Caudate nucleus (tissue), 63 donors: ENCODE measurements at places on chromosomes 3 and 15.

- DNase-seq, result no peak
Measured at GRCh38 chr3:61030469-61031035, 220.7 kb downstream of the FHIT start.

GRCh38 chr15:34651997-34652725 is 68.7 kb upstream of the GOLGA8B start:
- DNase-seq, result no peak

- no peak for DNase-seq
Measured at GRCh38 chr3:37511463-37511920, 337.1 kb upstream of the LRRFIP2 start.

DNA sequence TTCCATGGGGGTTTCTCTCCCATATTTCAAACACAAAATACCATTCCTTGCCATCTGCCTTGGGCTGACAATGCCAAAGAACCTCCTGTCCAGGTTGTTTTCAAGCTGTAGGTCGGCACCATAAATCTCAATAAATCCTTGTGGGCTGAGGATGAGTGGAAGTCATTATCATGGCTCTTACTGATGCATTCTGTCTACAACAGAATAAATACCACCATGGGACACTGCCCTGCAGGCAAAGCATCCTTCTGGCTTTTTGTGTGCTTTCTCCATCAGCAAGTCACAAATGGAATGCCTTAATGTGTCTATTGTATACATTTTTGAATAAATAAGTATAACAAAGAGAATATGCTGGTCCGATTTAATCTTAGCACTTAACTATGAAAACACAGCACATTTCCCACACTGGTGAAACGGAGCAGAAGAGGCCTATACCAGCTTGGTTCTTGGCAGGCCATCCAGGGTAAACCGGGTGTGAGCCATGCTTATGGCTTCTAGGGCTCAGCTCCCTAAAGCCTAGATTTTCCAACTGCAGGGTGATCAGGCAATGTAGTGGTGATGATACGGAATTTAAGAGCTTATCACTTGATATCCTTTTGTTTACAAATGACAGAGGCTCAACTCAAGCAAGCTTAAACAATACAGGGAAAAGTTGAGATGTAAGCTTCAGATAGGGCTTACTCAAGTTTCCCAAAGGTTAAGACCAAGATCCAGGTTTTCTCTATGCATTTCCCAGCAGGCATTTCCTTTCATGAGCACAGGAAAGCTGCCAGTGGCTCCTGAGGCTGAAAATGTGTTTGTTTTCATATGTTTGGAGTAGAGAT is 133.2 kb upstream of the LRTM1 start:
- no peak for DNase-seq

DNA sequence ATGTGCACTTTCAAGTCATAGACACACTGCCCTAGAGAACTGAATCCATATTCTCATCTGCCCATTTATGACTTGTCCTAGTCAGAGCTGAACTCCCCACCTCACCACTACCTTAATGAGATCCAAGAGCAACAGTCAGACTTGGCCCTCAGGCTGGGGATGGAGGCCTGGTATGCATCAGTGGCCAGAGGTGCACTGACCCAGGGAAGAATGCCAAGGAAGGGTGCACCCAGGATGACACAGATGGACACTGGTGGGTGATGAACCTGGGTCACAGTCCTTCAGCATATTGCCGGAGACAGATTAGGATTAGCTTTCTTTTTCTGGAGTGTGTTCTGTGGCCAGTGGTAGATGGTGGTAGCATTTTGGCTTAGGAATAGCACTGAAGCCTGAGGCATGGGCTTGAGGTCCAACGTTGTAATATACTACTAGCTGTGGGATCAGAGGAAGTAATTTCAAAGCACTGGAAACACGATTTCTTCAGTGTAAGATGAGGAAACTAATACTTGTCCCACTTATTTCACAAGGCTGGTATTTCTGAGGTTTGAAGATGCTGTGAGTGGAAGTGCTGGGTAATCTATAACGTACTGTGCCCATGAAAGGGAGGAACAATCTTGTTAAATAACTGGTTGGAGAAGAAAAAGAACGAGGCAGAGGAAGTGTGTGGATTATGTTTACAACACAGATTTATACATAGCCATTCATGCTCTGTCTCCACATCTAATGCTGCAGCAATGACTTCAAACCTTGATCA is 265.0 kb downstream of the THRB start:
- DNase-seq, result no peak

GRCh38 chr3:171354706-171355582 is 105.3 kb downstream of the TNIK start:
- no peak for DNase-seq

DNA sequence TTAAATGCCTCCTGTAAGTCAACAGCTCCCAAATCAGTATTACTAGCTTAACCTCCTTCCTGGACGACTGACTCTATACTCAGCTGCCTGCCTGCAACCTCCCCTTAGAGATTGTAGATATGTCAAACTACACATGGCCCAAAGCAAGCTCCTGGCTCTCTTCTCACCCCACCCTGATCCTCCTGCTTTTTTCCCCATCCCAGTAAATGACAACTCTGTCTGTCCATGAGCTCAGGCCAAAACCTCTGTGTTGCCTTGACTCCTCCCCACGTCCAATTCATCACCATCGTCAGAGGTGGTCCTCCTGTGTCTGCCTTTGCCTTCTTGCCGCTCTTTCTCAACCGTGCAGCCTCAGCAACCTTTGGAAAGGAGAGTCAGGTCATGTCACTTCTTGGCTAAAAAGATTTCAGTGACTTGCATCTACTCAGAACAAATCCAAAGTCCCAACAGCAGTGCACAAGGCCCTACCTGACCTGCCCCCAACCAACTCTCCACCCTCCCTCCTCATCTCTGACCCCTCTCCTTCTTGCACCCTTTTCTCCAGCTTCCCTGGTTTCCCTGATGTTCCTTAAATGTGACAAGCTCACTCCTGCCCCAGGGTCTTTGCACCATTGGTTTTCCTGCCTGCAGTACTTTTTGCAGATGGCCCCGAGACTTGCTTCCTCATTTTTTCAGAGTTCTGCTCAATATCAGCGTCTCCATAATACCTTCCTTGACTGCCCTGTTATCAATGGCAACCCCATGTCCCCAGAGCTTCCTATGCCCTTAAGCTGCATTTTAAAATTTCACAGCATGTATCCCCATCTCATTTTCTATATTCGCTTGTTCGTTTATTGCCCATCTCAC is 52.8 kb downstream of the LSM3 start:
- no peak for DNase-seq

DNA sequence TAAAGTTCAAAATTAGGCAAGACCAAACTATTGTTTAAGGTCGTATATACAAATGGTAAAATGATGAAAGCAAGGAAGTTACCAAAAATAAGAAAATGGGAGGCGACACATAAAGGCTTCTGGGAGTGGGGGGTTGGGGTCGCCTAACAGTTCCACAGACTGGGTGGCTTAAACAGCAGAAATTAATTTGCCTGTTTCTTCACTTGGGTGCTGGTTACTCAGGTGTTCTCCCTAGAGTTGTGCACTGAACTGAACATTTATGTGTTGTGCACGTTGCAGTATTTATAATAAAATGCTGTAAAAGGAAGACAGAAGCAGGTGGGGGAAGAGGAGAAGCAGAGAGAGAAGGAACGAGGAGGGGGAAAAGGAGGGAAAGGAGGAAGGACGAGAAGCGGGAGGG is 10.5 kb upstream of the RNU6-1 start:
- DNase-seq, result no peak

- DNase-seq, result no peak
Measured at GRCh38 chr15:78000091-78000926, 77.2 kb downstream of the TBC1D2B start.

DNA sequence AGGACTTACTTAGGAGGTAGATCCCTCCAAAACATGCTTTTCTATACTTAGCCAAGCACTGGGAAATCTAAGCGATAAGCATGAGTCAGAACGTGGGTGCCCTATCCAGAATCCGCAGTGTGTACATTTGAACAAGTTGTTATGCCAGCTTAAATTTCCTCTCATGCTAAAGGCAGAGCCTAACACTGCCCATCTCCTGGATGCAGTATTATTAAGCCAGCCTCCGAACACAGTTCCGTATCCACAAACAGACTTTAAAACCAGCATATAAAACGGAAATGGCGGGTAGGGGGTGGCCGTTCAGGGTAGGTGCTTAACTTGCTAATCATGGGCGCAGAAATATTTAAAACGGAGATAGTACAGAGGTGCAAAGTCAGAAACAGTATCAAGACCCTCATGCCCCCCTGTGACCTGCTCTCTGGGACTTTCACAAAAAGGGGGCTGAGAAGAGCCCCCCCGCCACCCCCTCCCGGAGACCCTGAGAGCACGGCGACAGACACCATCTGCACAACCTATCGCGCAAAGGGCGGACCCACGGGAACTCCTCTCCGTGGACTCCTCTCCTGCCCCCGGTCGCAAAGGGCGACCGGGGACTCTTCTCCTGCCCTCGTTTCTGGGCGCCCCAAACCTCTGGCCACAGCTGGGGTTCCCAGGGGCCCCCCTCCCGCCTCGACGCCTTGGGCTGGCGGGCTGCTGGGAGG is 889 bp upstream of the LRRIQ4 start:
- DNase-seq, result no peak

GRCh38 chr3:183875411-183875810 is 9.3 kb downstream of the PARL start:
- DNase-seq, result no peak
